ENCODE measurements at places on chromosomes 3 and 15.

- DNase-seq, result no peak
These were observed 27.9 kb upstream of the GP9 start for GRCh38 chr3:129032716-129033115.

GRCh38 chr3:107690522-107691138, 167.9 kb downstream of the BBX start:
- DNase-seq, result peak; percentile 62

GRCh38 chr15:77527831-77528231, 104.9 kb downstream of the LINGO1 start:
- peak; percentile 22 for DNase-seq

- DNase-seq, result peak; percentile 19
These were observed 45.7 kb downstream of the EHHADH start for GRCh38 chr3:185207931-185208746.

- peak; percentile 42 for DNase-seq
These were observed 17.2 kb upstream of the TIMP4 start for GRCh38 chr3:12175844-12176453.

Measured in fibroblast of skin of back (primary cell).